Ecto neural progenitor cell (in vitro differentiated cells): ENCODE measurements at places on chromosomes 3 and 15.

DNA sequence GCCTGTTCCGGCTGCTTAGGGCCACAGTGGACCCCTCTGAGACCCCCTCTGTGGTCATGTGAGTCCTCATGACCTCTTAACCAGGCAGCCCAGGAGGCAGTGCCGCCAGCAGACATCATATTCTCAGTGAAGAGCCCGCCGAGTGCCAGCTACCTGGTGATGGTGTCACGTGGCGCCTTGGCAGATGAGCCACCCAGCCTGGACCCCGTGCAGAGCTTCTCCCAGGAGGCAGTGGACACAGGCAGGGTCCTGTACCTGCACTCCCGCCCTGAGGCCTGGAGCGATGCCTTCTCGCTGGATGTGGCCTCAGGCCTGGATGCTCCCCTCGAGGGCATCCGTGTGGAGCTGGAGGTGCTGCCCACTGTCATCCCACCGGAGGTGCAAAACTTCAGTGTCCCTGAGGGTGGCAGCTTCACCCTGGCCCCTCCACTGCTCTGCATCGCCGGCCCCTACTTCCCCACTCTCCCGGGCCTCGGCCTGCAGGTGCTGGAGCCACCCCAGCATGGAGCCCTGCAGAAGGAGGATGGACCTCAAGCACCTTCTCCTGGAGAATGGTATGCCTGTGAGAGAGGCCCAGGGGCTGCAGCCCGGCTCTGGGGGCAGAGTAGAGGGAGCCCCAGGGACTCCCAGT lies 176.1 kb downstream of the TBC1D2B start:
- DNase-seq = peak; percentile 45

DNA sequence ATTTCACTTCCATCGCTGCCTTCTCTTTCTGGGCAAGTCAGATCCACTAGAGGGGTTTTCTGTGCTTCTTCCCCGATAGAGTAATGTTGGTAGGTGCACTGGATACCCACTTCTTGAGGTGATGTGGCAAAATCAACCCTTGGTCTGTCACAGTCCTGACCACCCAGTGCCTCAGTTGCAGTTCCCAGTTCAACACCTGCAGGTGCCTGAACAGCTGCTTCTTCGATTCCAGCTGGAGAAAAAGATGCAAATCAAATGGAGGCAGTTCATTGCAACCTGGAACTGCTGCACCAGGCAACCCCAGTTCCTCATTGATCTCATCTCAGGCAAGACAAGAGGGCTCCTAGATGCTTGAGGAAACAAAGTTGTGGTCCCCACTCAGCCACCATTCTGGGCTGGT lies 186.6 kb downstream of the UBE2E2 start:
- no peak for DNase-seq

DNA sequence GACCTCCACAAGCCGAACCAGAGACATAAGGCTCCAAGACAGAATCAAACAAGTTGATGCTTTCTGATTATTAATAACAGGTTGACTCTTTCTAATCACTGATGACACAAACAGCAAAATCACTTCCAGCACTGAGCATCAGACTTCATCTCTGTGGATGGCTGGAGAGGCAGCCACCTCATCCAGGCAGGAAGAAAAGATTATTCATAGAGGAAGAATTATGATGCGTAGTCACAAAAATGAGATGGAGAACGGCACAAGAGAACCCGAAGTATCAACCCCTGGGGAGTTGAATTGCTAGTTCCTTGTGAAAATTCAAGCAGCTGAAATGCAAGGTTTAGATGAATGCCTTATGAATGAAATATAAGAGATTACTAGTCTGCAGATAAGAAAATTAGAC lies 49.9 kb upstream of the LMCD1 start:
- no peak for DNase-seq

DNA sequence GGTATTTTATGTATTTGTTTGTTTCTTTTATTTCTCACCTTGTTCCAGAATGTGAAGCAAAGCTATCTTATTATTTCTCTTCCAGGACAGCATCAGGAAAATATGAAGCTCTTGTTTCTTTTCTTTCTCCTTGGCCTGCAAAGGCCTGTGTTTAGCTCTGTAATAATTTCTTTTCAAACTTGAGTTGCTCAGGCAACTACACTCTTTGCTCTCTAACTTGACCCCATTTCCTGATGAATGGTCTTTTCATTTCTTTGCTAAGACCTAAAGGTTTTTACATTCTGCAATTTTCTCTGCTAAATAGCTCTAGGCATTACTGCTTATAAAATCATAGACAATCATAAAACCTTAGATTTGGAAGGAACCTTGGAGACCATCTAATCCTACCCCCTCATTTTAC lies 26.2 kb upstream of the ZNF770 start:
- DNase-seq = no peak

GRCh38 chr3:193879864-193880242 lies 256.1 kb upstream of the HES1 start:
- no peak for DNase-seq

DNA sequence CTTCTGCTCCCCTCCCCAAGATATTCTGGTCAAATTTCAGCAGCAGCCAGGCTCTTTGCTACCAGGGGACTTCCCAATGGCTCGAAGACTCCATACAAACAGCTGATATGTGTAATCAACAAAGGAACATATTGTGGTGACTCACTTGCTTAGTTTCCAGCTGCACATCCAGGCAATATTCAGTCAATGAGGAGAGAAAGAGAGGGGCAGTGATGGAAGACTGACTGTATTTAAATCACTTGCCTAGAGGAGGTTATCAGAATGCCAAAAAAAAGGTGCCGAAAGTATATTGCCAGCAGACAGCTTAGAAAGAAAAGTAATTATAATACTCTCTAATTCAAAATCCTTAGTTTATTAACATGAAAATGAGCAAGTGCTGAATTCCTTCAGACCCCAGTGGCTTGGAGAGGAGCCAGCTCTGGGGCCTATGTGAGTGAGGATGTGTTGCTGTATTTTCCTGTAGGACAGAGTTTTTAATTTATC lies 236.5 kb downstream of the LRTM1 start:
- no peak for DNase-seq

DNA sequence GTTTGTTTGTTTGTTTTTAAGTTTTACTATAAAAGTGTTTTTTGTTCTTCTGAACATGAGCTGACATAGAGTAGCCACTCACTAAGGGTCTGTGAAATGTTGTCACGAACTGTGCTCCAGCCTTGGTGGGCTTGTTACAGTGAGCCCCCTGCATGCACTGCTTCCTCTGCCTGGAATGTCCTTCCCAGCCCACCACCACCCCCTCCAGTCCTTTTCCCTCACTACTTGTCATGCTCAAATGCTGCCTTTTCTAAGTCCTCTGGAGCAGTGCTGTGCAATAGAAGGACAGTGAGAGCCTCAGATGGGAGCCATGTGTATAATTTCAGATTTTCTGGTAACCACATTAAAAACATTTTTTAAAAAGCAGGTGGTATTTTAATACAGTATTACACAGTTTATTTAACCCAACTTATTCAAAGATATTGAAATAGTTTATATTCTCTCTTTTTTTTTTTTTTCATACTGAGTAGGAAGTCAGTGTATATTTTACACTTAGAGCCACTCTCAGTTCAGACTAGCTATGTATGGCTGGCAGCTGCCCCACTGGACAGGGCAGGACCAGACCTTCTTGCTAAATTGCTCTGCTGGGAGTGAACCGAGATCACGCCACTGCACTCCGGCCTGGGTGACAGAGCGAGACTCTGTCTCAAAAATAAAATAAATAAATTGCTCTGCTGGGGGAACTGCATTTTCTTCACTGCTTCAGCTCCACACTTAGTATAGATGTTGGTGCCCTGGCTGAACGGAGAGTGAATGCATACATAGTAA lies 26.9 kb downstream of the MKRN2OS start:
- no peak for DNase-seq

DNA sequence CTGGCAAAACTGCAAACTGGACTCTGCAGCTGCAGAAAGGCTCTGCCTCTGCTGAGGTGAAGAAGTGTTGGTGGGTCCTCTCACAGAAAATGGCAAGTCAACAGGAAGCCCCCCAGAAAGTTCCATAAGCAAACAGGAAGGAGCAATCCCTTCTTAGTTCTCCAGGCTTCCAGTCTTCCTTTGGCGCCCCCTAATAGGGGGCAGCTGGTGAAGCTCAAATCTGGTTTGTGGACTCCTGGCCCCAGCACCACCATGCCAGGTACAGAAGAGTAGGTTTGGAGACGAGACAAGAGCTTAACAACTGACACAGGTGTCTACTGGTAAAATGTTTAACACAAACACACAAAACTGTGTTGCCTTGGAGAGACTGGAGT lies 35.5 kb downstream of the LEO1 start:
- no peak for DNase-seq
